ENCODE measurements at places on chromosomes 2 and 18.

DNA sequence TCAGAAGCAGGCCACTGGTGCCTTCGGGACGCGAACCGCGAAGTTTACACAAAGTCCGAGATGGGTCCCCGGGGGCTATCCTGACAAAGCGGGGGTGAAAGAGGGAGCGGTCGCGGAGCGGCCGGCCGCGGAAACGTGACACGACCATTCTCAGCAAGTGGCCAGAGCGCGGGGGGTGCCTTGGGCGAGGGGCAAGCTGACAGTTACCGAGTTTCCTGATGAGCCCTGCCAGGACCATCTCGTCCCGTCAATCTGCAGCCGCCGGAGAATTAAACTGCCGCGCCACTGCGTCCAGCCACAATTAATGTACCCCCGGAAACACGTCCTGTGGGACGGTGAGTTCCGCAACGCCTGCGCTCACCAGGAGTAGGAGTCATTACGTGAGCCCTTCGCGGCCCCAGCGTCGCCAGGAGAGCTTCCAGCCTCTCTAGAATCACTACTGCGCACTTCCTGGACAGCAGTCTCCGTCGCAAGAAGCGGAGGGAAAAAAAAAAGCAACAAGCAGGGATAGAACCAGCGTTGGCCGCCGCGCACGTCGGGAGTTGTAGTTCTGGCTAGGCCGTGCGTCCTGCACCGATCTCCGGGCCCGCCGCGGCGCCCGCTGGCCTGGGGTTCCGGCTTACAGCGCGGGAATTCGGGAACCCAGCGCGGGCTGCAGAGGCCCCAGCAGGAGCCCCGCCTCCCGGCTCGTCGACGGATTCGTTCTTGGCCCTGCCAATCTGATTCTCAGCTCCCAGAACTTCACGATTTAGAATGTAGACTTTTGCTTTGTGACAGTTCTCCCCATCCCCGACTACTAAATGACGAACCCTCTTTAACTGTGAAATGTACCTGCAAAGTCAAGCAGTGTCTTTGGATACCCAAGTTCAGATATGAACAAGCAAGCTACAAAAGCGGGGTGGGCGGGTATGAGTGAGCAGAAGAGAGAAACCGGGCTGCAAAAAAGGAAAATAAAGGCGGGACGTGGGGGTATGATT, at the start of gene RTTN:
RTTN (minus strand) TSS at position 267 of the 977 bp plus-strand sequence; CDS start at position 238, 29 bp downstream.
- peak; percentile 91 for DNase-seq

DNA sequence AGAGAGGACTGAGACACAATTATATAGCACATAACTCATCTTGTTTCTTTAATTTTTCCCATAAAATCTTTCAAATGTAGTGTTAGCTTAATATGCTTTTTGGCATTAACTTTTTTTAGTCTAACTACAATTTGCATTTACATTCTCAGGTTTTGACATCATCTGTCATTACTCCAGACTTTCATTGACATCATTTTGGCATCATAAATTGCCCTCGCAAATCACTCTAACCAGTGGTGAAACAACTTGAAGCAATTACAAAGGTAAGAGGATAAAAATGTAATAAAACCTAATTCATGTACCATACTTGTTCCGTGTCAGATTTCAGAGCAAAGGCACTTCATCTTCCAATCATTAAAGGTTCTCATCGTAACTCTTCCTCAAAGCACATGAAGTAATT, 41.4 kb downstream of the RFX8 start:
- no peak for DNase-seq

DNA sequence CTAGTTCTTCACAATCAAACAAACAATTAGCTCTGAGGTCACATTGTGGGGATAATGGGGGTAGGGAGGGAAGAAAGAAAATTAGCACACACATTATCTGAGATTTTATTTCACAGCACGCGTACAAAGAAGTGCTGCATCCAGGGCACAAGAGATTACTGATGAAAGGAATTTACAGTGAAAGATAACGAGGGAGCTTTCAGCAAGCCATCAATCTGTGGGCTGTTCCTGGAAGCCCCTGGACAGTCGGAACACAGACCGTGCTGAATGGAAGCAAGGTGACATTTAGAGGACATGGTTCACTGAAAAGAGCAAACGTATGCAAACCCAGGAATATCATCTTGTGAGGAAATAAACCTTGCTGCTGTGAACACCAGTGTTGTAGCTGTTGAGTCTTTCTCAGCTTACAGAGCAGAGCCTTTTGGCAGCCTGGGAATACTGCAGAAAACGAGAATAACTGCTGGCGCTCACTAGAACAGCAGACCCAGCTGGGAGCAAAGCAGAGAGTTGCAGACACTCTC, 63.2 kb downstream of the SCG2 start:
- DNase-seq, result no peak

- DNase-seq, result peak; percentile 55
These were observed 1.7 kb upstream of the CTDSP1 start for GRCh38 chr2:218397820-218398436.

DNA sequence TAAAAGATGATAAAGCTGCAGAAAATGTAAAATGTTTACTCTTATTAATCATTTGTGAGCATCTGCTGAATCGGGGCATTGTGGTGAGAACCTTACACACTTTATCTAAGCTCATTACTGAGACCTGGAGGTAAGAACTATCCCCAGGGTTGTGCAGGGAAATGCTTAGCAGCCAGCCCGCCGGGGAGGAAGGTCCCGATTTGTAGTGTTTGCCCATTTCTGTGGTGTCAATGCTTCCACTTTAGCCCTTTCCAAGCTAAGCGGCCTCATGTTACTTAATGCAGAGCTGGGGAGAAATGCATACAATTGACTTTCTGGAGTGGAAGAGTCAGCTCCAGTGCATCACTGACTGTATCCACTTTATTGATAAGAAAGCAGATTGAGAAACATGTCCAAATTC, 20.8 kb upstream of the KCNK3 start:
- no peak for DNase-seq

DNA sequence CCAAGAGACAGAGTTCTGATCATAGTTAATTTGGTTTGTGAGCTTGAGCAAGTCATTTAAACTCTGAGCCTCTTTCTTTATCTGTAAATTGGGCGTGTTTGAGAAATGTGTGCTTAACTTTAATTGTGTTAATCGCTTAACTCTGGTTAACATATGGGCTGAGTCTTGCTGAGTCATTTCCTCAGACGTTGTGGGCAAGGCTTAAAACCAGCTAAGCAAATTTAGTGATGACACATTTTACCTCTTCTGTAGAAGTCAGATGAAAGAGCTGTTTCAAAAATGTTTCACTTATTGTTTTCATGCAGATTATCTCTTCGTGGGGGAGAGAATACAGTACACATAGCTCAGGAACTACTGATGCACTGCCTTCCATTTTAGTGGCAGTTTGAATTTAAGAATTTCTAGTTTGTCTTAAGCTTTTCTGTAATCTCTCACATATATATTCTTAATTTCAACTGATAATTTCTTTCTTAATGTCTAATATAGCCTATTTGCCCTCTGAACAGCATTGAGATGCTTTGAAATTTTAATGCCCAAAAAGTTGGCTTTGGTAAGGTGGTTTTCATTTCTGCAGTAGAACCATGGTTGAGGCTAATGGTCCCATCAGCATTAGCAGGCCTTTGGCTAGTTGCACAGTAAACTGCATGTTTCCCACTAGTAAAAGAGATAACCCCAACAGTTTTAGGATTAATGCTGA, 34.9 kb downstream of the RAB10 start:
- peak; percentile 59 for DNase-seq
